HFF-Myc (cell line): ENCODE measurements at places on chromosomes 13 and 19.

DNA sequence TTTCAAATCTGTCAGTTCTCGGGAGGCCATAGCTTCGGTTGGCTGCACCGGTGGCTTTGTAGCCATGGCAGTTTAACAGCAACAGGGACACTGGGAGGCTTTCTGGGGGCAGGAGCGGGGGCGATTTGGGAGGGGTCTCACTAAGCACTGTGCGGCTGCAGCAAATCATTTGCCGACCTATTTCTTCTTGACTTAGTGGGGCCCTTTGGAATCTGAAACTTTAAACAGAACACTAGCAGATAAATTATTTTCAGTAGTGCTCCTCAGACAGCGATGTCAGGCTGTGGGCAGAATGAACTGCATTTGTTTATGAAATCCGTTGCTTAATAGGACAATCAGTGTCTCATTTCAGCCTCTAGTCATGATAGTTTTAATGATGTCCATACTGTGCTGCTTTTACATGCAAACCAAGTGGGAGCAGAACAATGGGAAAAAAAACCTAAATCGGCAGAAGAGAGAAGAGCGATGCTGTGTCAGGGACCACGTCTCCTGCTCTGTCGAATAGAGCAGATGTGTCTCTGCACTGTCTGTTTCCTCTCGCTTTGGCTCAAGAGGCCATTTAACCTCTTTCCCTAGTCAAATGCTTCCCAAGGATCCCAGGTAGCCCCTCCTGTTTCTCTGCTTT, 211.9 kb downstream of the OLFM4 start:
- no peak for DNase-seq

- DNase-seq = no peak
Measured at GRCh38 chr13:32499538-32500210, 38.9 kb downstream of the N4BP2L2 start.

GRCh38 chr19:34088292-34088691, 84.0 kb upstream of the LSM14A start:
- no peak for DNase-seq

DNA sequence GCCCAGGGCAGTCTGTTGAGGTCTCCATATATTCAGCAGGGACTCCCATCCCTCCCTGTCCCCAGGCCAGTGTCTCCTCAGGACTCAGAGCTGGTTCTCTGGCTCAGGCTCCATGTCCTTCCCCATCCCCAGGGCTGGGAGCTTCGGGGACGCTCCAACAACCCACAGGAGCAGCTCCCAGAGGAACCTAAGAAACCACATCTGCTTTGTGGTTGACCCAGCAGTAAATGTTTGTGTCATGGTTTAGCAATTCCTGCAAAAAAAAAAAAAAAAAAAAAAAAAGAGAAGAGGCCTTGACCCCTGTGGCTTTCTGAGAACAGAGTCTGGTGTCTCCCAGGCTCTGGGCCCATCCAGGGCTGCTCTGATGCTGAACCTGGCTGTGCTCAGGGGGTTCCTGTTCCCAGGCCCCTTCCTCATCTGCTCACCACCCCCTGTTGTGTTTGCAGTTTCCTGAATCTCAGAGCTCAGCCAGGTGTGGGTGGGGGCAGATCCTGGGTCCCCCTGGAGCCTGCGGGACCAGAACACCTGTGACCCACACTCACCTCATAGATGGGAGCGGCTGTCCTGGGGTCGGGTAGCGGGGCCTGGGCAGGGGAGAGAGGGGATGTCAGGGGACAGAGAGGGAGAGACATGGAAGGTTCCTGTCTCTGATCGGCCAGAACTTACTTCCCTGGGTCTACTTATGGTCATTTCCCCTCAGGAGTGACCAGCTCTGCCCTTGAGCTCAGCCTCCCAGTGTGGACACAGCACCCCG, 25.2 kb upstream of the CEACAM1 start:
- peak; percentile 56 for DNase-seq
